Progenitor cell of endocrine pancreas (in vitro differentiated cells): ENCODE measurements at places on chromosomes 16 and 17.

- no peak for DNase-seq
Measured at GRCh38 chr17:51491416-51491815, 231.1 kb downstream of the UTP18 start.

GRCh38 chr16:35463358-35463757 is 2003.9 kb downstream of the TP53TG3F start:
- DNase-seq, result no peak

GRCh38 chr16:48318630-48319029 is 66.6 kb downstream of the SIAH1 start:
- DNase-seq, result no peak

DNA sequence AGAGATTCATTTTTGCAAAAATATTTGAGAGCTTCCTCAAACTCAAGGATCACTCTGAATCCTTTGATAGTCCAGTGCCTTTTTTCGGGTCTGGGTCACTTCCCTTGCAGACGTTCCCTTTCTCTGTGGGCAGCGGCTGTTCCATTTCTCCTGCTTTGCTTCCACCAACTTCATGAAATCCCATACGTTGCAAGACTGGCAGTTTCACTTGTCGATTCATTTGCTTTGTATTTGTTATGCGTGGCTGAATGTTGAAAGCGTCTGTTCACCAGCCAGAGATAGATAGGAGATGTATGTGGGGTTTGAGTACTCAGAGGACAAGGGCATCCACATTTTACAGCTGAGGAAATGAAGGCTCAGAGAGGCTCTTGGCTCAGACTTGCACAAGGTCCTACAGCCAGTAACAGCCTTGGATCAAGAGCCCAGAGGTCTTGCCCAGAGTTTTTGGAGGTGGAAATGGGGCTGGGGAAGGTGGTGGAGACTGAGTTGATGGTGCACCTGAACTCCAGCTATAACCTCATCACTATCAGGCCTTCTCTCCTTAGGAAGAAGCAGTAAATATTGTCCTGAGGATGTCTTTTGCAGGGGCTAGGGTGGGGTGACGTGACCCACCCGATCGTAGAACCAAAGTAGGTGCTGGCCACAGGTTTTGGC is 1.3 kb upstream of the CCDC102A start:
- DNase-seq, result no peak

- no peak for DNase-seq
Measured at GRCh38 chr16:47865337-47865855, 290.4 kb downstream of the ABCC12 start.

- no peak for DNase-seq
Measured at GRCh38 chr17:59373882-59374495, 42.5 kb downstream of the YPEL2 start.

GRCh38 chr16:67191995-67192681 is at the start of gene E2F4:
E2F4 (plus strand) TSS chr16:67192155; CDS start chr16:67192228, 73 bp downstream.
- DNase-seq, result peak; percentile 75

- DNase-seq, result no peak
Measured at GRCh38 chr17:5610956-5611355, 26.6 kb upstream of the NLRP1 start.

DNA sequence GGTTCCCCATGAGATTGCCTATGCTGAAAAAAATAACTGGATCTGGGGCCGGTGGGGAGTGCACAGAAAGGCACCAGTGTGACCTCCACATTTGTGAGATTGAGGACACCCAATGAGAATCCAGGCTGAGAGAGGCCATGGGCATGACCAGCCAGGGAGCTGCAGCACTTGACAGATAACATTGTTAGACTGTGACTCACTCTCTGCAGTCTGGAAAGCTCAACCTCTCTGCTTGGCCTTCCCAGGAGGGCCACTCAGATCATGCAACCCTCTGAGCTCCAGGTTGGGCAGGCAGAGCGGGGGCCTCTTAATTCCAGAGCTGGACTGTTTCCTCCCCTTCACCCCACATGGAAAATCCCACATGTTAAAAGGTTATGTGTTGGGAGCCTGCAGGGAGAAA is 30.1 kb downstream of the FZD2 start:
- DNase-seq, result no peak

DNA sequence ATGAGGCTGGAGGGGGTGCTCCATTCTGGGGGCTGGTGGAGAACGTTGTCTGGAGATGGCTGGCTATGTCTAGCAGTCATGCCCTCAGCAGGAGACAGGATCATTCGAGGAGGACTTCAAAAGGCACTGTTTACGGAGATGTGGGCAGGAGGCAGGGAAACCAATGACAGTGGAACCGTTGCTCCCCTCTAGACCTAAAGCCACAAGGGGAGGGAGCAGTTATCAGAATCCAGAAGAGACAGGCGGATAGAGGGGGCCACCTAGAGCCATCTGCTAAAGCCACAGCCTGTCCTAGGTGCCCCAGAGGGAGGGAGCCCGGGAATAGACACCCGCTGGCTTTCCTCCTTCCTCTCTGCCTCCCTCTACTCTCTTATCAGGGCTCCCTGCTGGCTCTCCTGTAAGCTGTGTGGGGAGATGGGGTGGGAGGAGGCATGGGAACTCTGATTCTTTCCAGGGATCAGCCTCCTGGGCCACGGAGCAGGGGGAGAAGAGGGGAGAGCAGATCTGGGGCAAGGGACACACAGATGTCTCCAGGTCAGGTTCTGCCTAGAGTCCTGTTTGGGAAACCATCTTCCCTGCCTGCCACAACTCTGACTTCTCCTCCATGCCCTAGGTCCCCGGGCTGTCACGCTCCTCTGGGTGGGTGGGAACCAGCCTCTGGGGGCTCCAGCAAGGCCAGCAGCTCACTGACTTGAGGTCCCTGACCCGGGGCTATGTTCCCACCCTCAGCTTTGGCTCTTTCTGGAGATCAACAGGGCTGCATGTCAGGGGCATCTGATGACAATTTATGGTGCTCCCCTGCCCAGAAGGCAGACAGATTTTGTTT is 42.3 kb downstream of the IRX3 start:
- DNase-seq, result no peak

GRCh38 chr17:40900809-40901356 is 15.8 kb upstream of the KRT20 start:
- no peak for DNase-seq

GRCh38 chr17:79557276-79558090 is 53.4 kb downstream of the RBFOX3 start:
- DNase-seq, result no peak

DNA sequence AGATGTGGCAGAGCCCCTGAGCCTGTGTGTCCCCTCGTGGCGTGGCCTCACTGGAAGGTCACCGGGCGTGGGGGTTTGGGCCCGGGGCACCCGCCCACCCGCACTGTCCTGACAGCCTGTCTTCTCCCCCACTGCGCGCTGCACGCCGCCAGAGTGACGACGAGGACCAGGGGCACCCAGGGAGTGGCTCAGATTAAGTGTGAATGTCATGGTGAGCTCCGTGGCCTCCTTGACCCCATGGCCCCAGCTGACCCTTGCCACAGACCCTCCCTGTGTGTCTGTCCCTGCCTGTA is 15.1 kb downstream of the PRSS27 start:
- no peak for DNase-seq

DNA sequence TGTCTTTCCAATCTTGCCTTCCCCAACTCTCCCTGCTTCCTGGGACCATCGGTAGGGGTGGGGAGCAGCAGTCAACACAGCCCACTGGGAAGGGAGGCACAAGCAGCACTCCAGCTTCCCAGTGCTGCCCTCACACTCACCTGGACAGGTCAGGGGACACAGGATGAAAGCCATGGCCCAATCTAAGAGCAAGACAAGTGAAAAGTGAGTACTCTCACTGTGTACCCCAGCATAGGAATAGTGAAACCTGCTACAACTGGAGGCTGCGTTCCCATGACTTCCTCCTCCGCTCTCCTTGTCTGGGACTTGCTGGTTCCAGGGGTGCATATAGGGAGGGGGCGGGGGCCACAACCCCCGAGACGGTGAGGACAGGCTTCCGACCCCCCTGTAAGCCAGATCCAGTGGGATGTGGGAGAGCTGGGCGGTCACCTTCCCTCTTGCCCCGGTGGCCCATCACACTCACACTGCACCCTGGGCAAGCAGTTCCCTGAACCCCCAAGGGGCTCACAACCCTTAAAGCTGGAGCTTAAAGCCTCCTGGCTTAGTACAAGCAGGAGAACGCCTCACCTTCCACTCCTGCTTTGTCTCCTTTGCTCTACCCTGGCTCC is 29.5 kb upstream of the SLC25A19 start:
- no peak for DNase-seq

- no peak for DNase-seq
Measured at GRCh38 chr17:36188891-36189306, 7.7 kb downstream of the CCL3L1 start.

DNA sequence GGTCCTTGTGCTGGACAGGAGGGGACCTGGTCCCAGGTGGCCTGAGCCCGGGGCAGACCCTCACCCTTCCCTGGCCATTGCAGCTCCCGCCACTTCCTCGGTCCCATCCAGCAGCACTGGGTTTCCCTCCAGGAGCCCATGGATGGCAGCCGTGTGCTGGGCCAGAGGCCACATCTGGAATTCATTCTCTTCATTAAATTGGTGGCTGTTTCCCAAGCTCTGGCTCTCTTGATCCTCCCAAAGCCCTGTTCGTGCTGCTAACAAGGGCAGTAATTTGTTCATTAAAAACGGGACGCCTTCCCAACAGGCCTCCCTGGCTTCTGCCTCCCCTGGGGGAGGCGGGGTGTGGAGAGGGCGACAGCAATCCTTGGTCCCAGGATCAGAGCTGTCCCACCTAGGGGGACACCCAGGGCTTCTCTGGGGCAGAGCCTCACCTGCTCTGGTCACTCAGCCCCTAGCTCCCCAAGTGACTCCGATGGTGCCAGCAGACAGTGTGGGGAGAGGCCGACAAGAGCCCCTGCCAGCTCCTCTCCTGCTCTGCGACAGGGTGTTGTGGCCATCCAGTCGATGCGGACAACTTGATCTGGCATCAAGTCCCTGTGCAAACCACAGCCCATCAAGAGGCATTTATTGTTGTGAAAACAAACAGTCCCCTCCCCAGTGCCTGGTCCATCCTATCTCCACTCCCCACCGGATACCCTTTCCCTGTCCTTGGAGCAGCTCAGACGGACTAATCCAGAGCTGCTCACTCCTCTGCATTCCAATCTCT is 44.0 kb downstream of the SDK2 start:
- no peak for DNase-seq

DNA sequence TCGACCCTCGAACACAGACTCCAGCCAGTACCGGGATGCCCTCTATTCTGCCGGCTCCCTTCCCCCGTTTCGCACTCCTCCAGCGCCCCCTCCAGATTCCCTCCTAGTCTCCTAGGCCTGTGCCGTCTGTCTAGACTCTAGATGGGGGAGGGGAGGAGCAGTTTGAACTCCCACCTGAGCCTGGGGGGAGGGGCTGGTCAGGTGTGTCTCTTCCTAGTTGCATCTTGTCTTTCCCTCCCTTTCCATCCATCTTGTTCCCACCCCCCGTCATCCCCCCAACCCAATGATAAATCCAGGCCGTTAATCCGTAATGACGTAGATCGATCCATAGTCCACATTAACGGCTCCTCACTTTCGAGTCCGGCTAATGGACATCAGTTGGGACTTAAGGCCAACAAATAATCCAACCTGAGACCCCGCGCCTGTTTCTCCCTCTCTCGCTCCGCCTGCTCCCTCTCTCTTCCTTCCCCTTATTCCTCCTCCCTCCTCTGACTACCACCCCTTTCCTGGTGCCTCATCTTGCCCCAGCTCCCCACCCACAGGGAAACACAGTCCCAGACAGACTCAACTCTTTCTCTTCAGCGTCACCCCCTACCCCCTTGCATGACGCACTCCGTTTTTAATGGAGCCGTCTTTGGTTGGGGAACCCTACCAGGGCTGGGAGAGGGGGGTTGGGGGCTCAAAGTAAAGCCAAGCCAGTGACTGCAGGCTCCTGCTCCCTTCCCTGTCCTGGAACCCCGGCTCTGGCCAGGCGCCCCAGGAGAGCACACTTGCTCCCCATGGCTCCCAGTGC is 3.4 kb upstream of the HOXB5 start:
- DNase-seq, result no peak

DNA sequence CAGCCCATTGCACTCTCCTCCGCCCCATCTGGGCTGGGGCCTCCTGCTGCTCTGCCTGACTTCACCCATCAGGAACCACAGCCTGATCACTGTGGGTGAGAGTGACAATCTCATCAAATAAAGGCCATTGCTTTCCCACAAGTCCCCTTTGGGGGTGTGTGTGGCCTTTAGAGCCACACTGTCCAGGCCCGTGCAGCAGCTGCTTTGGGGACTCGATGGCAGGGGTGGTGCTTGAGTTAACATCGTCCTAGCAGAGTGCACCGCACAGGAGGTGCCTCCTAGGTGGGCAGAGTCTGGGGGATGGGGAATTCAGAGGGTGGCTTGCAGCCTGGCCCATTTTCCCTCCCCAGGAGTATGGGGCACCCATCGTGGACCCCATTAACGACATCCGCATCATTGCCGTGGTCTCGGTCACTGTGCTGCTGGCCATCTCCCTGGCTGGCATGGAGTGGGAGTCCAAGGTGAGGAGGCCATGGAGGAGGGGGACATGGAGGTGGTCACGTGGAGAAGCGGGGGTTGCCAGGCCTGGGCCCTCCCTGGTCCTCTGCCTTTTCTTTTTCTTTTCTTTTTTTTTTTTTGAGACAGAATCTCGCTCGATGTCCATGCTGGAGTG is 5.4 kb downstream of the SLC12A3 start:
- DNase-seq, result no peak

DNA sequence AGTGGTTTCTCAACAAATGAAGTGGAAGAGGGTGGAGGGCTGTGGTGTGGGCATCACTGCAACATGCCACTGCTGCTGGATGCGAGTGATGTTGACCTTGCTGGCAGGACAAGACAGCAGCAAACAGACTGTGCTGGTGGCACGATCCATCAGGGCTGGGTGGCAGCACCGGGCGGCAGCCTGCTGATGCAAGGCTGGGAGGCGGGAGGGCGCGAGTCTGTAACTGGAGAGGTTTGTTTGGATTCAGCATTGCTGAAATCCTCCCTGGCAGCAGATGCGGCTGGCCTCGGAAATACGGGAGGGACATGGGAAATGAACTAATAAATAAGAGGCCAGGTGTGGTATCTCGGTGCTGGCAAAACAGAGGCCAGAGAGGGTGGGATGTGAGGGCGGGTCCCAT is 224.2 kb downstream of the ENGASE start:
- no peak for DNase-seq
